ENCODE measurements at places on chromosomes 4 and X.
A peak's percentile ranks its signal among the peaks of the same experiment; 100 is the strongest.

- DNase-seq: no peak
Observed at GRCh38 chrX:125444659-125445058, 125.0 kb downstream of the TEX13C start.

GRCh38 chr4:106303548-106304281 is 12.3 kb downstream of the TBCK start:
- DNase-seq: no peak

GRCh38 chr4:118865091-118865708 is 23.5 kb upstream of the SYNPO2 start:
- DNase-seq: peak; percentile 20

DNA sequence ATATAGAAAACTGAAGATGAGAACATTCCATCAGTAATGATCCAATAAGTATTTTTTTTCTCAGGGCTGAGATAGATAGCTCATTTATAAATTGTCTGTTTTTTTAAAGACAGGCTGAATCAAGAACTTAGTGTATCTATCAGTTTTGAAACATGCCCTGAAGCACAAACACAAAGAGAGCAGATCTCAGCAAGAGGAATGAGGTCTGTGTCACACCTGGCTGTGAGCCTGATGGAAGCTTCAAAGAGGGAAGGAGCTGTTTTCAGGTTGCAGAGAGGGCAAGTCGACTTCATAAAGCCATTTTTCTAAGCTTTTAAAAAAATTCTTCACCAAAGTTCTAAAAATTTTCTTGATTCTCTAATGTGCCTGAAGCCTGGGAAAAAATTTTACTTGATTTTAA is 434.9 kb downstream of the PDGFC start:
- no peak for DNase-seq
